H1 (cell line): ENCODE measurements at places on chromosomes 5 and 9. TPM values are rescaled to one million over a fixed set of nuclear protein-coding genes. Genes with fewer than 3 reads are reported as not detected.

- H3K4me1 ChIP-seq = no peaks in the 10 kb centered on the region
- no peak for DNase-seq
- no peaks in the 10 kb centered on the region for H3K36me3 ChIP-seq
- H3K27ac ChIP-seq = no peak overlapping the region
These were observed 610.5 kb downstream of the ACTL7B start for GRCh38 chr9:108245331-108245730.

- H3K4me3 ChIP-seq = no peak overlapping the region
- no peaks in the 10 kb centered on the region for H3K27me3 ChIP-seq
- no peak overlapping the region for H3K27ac ChIP-seq
- no peak for DNase-seq
- H3K4me1 ChIP-seq = no peaks in the 10 kb centered on the region; the same call in 1 of the 2 replicates
These were observed 46.2 kb upstream of the FABP6 start for GRCh38 chr5:160183075-160183474.

DNA sequence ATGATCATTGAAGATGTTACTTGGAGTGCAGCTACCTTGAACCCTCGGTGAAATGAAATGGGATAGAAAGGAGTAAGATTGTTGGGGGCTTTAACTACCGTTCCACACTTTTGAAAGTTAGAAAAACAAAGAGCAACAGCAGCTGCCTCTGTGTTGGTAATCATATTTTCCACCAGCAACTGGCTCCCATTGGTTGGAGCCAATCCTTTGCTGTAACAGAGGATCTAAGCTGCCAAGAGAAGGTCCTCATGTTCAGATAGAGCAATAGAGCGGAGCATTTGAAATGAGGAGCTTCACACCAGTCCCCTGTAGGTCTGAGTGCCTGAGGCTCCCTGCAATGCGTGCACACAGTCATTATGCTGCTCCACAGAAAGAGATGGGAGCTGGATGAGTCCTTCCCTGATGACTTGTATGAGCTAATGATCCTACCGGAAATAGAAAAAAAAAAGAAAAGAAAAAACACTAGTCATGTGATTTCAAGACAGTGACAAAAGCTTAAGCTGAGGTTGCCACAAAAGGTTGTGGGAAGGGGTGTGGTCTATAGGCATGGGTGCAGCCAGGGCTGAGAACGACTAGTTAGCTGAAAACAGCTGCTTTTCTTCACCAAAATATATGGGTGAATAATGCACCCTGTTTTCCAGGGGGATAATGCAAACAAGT is 300.7 kb downstream of the MLLT3 start:
- H3K4me3 ChIP-seq = no peak overlapping the region
- no peak overlapping the region for H3K27ac ChIP-seq
- no peak for DNase-seq
- no peaks in the 10 kb centered on the region for H3K4me1 ChIP-seq
- no peaks in the 10 kb centered on the region for H3K27me3 ChIP-seq
- H3K36me3 ChIP-seq = no peaks in the 10 kb centered on the region

OTP gene
- total RNA-seq = not detected in 2 replicates

C5orf52 gene
- total RNA-seq = not detected in 2 replicates
